ENCODE measurements at places on chromosomes 16 and 17.
A peak's percentile ranks its signal among the peaks of the same experiment; 100 is the strongest.

DNA sequence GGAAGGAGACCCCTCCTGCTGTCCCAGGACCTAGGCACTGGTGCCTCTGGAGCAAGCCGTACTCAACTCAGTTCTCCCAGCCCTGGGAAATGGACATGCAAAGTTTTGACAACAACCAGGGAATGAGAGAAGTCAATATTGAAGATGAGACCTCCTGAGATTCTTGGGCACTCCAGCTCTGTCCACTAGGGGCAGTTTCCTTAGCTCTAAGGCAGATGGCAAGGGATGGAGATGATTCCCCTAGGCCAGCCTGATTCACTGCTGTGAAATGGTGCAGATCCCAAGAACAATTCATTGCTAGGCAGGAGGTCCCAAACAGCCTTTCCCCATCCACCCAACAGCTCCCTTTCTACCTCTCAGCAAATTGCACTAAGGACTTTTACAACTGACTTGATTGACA lies 20.5 kb upstream of the SDR42E2 start:
- no peak overlapping the region for H3K4me3 ChIP-seq
- no peak for DNase-seq
- no peak overlapping the region for H3K27ac ChIP-seq
- H3K4me1 ChIP-seq = no peaks in the 10 kb centered on the region
- H3K36me3 ChIP-seq = no peaks in the 10 kb centered on the region
- no peaks in the 10 kb centered on the region for H3K27me3 ChIP-seq

GRCh38 chr16:369866-370436 lies 387 bp downstream of the MRPL28 start:
- no peak overlapping the region for H3K27ac ChIP-seq
- DNase-seq = peak; percentile 84
- H3K36me3 ChIP-seq = peaks cover 8% of the 10 kb centered on the region
- no peaks in the 10 kb centered on the region for H3K4me1 ChIP-seq
- no peak overlapping the region for H3K4me3 ChIP-seq

GRCh38 chr17:27269974-27270373 lies 23.9 kb upstream of the WSB1 start:
- no peak for DNase-seq
- no peaks in the 10 kb centered on the region for H3K36me3 ChIP-seq
- no peaks in the 10 kb centered on the region for H3K27me3 ChIP-seq
- peaks cover 3% of the 10 kb centered on the region for H3K4me1 ChIP-seq

DNA sequence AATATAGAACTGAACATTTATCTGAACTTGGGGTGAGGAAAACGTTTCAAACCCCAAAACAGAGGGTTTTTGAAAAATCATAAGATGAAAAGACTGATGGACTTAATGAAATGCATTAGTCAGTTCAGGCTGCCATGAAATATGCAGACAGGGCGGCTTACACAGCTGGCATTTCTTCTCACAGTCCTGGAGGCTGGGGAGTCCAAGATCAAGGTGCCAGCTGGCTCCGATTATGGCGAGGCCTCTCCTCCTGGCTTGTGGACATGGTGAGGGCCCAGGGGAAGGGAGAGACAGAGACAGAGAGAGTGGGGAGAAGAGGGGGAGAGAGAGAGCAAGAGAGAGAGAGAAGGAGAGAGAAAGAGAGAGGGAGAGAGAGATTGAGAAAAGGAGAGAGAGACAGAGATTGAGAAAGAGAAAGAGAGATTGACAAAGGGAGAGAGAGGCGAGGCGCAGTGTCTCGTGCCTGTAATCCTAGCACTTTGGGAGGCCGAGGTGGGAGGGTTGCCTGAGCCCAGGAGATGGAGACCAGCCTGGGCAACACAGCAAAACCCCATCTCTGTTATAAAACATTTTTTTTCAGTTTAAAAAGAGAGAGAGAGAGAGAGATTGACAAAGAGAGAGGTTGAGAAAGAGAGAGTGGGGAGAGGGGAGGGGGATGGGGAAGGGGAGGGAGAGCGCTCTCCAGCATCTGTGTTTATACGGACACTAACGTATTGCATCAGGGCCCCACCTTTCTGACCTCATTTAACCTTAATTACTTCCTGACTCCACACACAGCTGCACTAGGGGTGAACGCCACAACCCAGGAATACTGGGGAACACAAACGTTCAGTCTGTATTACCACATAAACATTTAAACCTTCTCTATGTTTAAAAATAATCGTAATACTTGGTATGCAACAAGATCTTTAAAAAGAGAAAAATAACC lies 24.6 kb upstream of the RPH3AL start:
- H3K27me3 ChIP-seq = no peaks in the 10 kb centered on the region
- peak; percentile 85 for DNase-seq
- no peaks in the 10 kb centered on the region for H3K4me1 ChIP-seq
- H3K4me3 ChIP-seq = no peak overlapping the region

GRCh38 chr17:30807896-30808295 lies 16.6 kb downstream of the CRLF3 start:
- no peaks in the 10 kb centered on the region for H3K36me3 ChIP-seq
- no peak overlapping the region for H3K27ac ChIP-seq
- no peaks in the 10 kb centered on the region for H3K27me3 ChIP-seq
- no peak overlapping the region for H3K4me3 ChIP-seq
- H3K4me1 ChIP-seq = no peaks in the 10 kb centered on the region

DNA sequence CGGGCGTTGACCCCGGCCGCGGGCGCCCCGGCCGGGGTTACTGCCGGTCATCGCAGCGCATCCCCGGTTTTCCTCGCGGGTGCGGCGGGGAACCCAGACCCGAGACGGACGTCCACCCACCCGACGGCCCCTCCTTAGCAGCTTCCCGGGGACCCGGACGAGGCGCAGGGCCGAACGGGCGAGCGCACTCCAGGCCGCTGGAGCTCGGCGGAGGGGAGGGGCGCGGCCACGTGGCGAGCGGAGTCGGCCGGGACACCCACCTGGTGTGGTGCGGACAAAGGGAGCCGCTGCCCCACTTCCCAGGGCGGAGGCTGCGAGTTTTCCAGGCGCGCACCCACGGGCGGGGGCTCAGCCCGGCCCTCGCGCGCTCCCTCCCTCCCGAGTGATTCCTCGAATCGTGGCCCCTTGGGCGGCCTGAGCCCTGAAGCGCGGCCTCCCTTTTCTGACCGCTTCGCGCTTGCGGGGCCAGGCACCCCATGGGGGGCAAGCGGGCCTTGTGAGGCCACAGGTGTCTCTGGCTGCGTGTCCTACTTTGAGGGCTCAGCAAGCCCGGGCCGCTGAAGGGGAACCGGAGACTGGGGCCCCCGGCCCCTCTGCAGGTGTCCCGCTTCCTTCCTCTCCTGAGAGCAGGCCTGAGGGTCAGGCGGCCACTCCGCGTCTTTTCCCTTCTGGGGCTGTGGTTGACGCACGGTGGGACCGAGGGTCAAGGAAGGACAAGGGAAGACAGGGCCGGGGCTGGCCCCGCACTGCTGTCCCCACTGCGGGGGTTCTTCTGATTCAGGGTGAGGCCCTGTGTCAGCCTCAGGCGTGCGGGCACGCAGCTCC lies 1.1 kb upstream of the FASN start:
- peak; percentile 85 for DNase-seq
- H3K27ac ChIP-seq = peak overlapping the region; percentile 90
- H3K4me3 ChIP-seq = peak overlapping the region; percentile 24
- H3K27me3 ChIP-seq = no peaks in the 10 kb centered on the region
- no peaks in the 10 kb centered on the region for H3K36me3 ChIP-seq

DNA sequence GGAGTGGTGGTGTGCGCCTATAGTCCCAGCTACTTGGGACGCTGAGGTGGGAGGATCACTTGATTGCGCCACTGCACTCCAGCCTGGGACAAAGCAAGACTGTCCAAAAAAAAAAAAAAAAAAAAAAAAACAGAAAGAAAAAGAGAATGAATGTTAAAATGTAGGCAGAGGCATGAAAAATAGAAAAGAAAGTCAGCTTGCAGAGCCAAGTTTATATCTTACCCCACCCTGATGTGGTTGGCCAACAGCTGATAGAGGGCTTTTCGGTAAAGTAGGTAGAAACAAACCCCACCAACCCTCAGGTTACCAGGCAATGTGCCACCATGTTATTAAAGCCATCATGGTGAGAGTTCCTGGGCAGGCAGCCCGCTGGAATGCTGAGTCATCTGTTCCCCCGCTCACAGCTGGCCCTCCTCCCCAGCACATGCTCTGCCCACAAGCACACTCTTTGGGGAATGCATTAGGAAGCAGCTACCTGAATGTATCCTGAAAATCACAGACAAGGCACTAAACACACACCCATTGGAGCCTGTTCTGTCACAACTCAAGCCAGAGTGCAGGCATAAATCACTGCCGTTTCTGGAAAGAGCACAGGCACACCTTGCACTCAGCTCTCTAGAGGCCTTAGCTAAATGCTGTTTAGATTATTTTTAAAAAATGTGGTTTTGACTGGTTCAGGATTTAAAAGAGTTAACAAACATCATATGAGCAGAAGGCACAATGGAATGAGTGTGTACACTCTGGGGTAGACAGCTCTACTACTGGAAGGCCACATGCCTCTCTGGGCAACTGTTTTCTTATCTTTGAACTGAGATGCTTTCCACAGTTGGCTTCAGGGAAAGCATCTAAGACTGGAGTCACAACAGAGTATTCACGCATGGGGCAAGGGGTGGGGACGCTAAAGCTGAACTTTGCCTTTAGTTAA lies 128.5 kb downstream of the PARN start:
- H3K4me1 ChIP-seq = peaks cover 28% of the 10 kb centered on the region
- peak overlapping the region; percentile 56 for H3K27ac ChIP-seq
- H3K27me3 ChIP-seq = no peaks in the 10 kb centered on the region
- DNase-seq = peak; percentile 88
- H3K4me3 ChIP-seq = no peak overlapping the region

DNA sequence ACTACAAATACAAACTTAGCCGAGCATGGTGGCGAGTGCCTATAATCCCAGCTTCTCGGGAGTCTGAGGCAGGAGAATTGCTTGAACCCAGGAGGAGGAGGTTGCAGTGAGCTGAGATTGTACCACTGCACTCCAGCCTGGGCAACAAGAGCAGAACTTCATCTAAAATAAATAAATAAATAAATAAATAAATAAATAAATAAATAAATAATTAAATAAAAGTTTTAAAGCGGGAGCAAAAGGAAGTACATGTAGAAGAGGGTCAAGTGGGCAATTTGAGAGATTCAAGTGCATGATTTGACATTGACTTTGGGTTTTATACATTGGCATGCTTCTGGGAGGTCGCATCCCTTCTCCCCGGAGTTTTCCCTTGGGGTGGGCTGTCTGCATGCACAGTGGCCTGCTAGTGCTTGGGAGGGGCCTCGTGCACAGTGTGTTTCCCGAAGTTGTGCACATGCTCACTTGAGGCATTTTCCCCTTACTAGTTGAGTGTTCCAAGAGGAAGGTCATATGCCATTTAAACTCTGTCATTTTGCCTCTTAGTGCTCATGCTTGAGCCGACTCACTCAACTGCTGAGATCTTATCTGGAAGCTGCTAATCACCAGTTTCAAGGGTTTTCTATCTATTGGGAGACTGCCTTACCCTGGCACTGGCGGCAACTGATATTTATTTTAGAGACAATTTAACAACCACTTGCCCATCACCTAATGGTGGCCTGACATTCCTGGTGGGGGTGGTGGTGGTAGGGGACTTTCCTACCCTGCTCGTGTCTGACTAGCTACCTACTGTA lies 193.2 kb upstream of the MPHOSPH6 start:
- H3K27me3 ChIP-seq = no peaks in the 10 kb centered on the region
- no peak overlapping the region for H3K4me3 ChIP-seq
- DNase-seq = no peak
- H3K4me1 ChIP-seq = no peaks in the 10 kb centered on the region

GRCh38 chr16:19330841-19331397 lies 45.4 kb downstream of the CLEC19A start:
- no peaks in the 10 kb centered on the region for H3K27me3 ChIP-seq
- no peak overlapping the region for H3K27ac ChIP-seq
- no peaks in the 10 kb centered on the region for H3K36me3 ChIP-seq
- H3K4me3 ChIP-seq = no peak overlapping the region
- DNase-seq = no peak
- H3K4me1 ChIP-seq = no peaks in the 10 kb centered on the region

GRCh38 chr17:79982986-79983385 lies 52.7 kb downstream of the TBC1D16 start:
- no peak overlapping the region for H3K4me3 ChIP-seq
- no peak for DNase-seq
- H3K36me3 ChIP-seq = no peaks in the 10 kb centered on the region

- H3K27ac ChIP-seq = no peak overlapping the region
- no peaks in the 10 kb centered on the region for H3K36me3 ChIP-seq
- H3K4me1 ChIP-seq = peaks cover 8% of the 10 kb centered on the region
- no peak for DNase-seq
These were observed 27.0 kb upstream of the RGS9 start for GRCh38 chr17:65109990-65110680.

GRCh38 chr16:85036236-85037049 lies 8.8 kb downstream of the KIAA0513 start:
- DNase-seq = no peak
- H3K4me3 ChIP-seq = no peak overlapping the region
- H3K36me3 ChIP-seq = no peaks in the 10 kb centered on the region
- no peaks in the 10 kb centered on the region for H3K27me3 ChIP-seq

DNA sequence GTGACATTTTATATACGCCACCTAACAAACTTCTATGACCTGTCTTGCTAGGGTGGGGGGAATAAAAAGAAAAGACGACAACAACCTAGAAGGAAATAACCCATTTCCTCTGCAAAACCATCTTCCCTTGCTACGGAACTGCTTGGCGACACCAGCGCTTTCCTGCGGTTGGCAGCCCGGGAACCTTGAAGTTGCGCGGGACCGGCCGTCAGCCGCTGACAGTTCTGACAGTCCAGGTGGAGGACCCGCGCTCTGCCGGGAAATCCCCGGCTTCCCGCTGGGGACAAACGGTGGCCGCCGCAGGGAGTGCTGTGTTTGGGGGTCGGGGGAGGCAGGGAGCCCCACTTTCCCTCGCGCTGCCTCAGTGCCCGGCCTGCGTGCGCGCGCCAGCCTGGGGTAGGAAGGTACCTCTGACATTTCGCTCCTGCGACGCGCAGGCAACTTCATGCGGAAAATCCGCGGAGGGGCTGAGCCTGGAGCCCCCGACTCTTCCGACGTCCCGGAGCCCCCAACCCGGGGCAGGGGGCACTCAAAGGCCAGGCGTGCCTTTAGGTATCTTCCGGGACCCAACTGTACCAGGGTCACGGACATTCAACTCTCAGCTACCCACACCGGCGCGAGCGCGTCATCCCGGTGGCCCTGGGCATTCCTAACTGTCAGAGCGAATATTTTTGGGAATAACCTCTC lies 516 bp downstream of the SLC16A6 start:
- H3K4me3 ChIP-seq = peak overlapping the region; percentile 69
- no peak overlapping the region for H3K27ac ChIP-seq
- H3K27me3 ChIP-seq = no peaks in the 10 kb centered on the region

GRCh38 chr17:81298991-81299738 lies 4.1 kb upstream of the SLC38A10 start:
- H3K27me3 ChIP-seq = no peaks in the 10 kb centered on the region
- no peaks in the 10 kb centered on the region for H3K4me1 ChIP-seq
- no peak for DNase-seq
- H3K4me3 ChIP-seq = no peak overlapping the region
- H3K36me3 ChIP-seq = no peaks in the 10 kb centered on the region
- H3K27ac ChIP-seq = no peak overlapping the region

All from pancreas (tissue), 10 donors.